Activated CD8-positive, alpha-beta memory T cell treated with anti-CD3 and anti-CD28 coated beads, Interleukin-2, amount 50 U/mL, for 4 hours (primary cell): ENCODE measurements at places on chromosomes 3 and 15.

DNA sequence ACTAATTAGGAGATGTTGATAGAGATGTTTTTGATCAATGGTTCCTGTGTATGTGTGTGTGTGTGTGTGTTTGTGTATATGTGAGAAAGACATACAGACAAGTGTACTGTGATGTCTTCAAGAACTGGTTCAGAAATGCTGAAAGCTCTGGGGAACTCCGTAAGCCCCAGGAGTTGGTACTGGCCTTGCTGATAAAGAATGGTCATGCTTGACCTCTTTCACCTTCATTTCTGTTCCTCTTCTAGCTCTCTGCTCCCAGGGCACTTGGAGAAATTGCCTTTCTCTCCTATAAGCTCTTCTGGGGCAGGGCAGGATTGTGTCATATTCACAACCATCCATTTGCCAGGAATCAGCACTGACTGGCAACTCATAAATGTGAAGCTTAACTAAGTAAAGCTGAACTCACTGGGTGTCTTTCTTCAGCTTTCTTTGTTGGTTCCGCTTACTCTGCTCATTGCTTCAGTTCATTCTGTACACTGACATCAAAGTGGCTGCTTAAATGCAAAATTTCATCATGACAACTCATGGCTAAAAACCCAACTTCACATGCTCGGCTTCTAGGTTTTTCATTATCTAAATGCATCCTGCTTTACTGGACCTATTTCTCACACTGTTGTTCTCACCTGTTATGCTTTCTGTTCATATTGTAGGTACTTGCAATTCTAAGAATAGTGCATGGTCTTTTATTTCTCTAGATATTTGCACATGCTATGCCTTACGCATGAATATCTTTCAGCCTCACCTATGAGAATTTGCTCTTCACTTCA is 162.1 kb upstream of the LYSMD4 start:
- DNase-seq = no peak

GRCh38 chr15:64213646-64214045 is 50.8 kb upstream of the PPIB start:
- DNase-seq = no peak

DNA sequence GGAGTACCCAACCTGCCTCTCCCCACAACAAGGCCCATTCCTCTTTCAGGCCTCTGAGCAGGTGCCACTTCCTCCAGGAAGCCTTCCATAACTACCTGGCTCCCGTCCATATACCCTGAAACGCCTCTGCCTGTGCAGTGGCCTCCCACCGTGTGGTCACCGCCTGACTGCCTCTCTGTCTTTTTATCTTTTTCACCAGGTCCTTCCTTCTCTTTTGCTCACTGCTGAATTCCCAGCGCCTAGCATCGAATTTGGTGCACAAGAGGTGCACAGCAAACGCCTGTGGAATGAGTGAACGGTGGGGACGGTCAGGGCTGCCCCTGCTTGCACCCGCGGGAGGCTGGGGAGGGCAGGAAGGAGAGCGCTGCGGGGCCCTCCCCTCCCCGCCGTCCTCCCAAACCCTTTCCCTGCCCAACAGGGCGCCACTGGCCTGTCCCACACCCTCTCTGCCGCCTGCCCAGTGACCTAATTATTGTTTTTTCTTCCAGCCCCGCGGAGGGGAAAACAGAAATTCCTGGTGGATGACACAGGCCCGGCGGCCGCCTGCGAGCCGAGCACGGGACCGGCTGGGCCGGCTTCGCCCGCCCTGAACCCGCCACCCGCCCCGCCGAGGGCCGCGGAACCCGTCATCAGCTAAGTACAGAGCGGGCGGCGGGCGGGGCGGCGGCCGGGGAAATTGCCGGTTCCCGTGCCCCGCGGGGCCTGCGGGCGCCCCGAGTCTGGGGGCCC is 140.1 kb downstream of the SMAD6 start:
- peak; percentile 32 for DNase-seq

- DNase-seq = no peak
Observed at GRCh38 chr3:52205727-52206372, 7.9 kb downstream of the ALAS1 start.

- DNase-seq = no peak
Observed at GRCh38 chr3:52490939-52491526, 4.1 kb upstream of the STAB1 start.

DNA sequence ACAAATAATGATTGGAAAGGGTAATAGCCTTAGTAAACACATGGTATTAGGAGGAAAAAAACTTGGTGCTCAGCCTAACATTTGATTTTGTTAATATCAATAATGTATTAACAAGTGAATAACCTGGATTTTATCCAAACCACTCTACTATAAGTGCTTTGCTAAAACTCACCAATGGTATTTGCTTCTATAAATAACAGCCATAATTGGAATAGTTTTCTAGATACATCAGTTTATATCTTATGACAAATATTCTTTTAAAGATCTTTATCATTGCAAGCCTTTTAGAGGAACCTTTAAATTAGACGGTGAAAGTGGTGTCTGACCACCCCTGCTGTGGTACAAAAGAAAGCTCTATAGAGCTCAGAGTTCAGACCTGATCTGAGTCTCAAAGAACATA is 123.9 kb downstream of the SHOX2 start:
- no peak for DNase-seq

DNA sequence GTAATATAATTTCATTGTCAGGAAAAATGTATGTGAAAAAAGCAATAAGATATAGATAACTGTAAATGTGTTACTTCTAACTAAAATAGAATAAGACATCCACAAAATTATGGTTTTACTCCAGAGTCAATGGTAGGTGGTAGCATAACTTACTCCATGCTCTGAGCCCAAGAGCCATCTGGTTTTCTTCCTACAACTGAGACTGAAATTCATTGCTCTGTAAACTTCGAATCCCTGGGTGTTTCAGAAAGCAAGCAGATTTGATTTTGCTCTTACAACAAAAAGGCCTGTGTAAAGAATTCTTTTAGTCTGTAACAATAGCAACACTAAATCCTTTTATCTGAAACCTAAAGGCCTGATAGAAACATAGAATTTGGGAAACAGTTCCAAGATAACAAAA is 805.9 kb downstream of the AGBL1 start:
- no peak for DNase-seq

DNA sequence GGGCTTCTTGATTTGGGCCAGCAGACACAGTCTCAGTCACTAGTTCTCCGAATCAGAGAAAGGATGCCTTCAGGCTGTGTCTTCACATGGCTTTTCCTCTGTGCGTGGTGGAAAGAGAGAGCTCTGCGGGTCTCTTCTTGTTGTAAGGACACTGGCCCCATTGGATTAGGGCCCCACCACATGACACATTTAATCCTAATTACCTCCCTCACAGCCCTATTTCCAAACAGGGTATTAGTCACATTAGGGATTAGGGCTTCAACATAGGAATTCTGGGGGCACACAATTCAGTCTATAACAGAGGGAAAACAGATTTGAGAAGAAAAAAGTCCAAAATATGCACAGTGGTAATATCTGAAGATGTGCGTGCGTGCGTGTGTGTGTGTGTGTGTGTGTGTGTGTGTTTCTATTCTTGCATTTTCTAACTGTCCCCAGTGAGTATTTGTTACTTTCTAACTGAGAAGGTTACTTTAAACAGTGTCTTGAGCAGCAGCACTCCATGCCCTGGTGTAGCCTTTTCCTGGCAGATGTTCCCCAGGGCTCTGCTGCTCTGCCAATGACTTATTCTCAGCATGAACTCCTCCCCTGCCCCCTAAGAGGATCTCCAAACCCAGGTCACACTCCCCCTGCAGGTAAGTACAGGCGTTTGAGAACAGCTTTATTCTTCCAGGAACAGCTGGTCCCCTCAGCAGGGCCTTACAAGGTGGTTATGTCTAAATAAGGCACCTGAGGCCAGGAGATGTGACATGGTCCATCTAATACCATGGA is 72.9 kb downstream of the RPL39L start:
- DNase-seq = peak; percentile 49

DNA sequence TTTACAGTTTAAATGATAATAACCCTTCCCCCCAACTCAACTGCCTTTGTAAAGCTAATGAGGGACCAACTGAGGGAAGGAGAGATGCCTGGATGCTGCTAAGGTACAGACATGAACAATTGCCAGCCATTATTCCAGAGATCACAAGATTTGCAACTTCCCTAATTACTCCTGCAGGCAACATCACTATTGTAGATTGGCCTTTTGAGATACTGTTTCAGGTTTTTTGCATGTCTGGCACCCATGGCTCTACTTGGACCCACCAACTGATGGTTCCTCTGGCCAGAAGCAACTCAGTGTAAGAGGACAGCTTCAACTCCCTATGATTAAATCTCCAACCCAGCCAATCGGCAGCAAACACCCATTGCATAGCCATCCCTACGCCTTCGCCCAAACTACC is 478.7 kb downstream of the FHIT start:
- DNase-seq = no peak

DNA sequence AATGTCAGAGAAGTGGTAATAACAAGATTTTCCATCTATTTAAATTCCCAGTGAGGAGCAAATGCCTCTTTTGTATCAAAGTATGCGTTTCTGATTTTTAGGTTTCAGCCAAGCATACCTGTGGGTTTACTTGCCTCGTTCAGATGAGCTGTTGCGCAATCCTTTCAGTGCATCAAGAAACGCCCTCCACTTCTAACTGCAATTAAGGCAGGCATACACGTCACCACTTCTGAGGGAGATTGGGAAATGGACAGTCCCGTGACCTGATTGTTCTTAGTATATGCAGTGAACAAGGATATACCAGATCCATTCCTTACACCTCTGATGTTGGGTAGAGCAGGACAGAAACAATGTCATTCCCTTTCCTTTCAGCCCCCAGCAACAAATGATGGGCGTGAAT is 219.0 kb downstream of the ITPR1 start:
- DNase-seq = no peak

- no peak for DNase-seq
Observed at GRCh38 chr3:54131890-54132289, 9.5 kb downstream of the CACNA2D3 start.

- DNase-seq = no peak
Observed at GRCh38 chr15:66936861-66937582, 128.4 kb upstream of the SMAD3 start.

DNA sequence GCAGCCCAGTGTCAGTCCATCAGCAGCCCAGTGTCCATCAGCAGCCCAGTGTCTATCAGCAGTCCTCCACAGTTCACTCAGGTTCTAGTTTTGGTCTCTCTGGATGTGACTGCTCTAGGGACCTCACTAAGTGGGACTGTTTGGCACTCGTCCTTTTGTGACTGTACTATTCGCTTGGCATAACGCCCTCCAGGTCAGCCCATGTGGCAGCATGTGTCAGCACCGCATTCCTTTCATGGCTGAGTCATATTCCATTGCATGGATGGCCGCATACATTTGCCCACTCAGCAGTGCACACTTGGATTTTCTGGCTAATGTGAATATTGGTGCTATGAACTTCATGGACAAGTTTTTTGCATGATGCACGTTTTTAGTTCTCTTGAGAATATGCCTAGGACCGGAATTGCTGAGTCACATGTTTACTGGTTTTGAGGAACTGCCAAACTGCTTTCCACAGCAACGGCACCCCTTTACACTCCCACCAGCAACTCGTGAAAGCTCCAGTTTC is 16.4 kb downstream of the CHST13 start:
- no peak for DNase-seq

DNA sequence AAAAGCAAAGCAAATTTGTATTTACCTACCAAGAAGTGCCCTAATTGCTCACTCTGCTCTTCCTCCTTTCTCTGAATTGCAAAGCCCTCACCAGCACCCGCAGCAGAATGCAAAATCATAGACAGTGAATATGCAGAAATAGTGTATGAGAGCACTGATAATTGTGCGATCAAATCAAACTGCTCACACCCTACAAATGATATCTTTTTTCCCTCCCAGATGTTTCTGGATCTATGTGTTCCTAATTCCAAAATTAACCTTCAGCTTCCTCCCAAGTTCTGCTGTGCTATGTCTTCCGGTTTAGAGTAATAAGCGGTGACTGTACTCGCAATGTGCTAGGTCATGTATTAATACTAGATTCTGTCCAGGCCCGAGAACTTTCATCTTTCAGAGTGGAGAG is 3.4 kb downstream of the GHSR start:
- no peak for DNase-seq

DNA sequence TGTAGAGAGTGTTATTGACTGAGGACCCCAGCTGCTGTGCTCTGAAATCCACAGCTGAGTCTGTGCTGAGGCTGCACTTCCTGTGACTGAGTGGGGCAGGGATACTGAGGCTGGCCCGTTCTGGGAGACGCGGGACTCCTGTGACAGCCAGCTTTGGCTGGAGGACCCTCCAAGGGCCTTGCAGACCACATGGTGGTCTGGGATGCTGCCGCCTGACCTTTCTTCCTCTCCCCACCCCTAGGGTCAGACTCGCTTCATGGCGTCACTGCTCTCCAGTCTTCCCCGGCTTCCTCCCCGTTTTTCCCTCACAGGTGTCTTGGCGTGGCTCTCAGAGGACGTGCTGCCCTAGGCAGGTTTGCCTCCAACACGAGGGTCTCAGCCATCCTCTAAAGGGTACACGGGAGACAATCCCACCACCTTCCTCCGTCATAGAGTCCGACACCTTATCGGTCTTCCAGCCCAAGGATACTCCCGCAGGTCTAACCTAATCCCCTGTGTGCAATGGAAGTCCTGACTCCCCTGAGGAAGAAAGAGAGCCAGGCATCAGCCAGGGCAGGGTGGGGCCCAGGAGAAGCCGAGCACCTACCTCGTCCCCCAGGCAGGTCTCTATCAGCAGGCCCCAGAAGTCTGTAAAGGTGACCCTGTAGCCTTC is 19.9 kb upstream of the EHD4 start:
- DNase-seq = no peak

DNA sequence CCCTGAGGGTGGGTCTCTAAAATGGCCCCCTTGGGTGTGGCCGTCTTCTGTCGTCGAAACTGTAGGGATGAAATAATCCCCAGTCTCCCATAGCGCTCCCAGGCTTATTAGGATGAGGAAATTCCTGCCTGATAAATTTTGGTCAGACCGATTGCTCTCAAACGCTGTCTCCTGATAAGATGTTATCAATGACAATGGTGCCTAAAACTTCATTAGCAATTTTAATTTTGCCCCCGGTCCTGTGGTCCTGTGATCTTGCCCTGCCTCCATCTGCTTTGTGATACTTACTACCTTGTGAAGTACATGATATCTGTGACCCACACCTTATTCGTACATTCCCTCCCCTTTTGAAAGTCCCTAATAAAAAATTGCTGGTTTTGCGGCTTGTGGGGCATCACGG is 5.1 kb upstream of the RAB7A start:
- DNase-seq = no peak

- DNase-seq = no peak
Observed at GRCh38 chr3:10743366-10744097, 72.5 kb upstream of the SLC6A11 start.

DNA sequence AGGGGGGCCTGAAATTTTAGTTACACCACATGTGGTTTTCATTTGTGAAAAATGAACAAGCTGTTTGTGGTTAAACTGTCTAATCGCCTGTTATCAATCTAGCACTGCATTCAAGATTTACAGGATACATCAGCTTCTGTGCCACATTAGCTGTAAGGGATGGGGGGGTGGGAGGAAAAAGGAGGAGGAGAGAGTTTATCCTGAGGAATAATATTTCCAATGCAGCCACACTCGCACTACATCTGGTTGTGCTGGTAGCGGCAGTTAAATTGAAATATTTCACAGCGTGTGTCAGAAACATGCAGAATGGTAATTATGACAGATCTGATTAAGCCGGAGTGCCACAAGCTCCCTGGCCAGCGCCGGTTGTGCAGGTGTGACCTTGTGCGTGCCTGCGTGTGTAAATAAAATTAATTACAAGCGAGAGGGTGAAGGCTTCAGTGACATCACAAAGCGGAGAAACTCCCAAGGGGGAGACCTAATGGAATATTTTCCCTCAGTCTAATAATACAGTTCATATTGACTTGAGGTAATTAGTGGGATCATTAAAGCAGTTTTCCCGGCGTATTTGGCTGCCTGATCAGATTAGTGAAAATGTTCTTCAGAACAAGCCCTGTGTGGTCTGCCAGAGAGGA is 55.5 kb downstream of the SATB1 start:
- no peak for DNase-seq
